Right ventricle myocardium inferior (tissue), 1 donor: ENCODE measurements at places on chromosomes 1 and 21.

- no peak for DNase-seq
Observed at GRCh38 chr1:37372711-37373110, 101.7 kb upstream of the ZC3H12A start.

DNA sequence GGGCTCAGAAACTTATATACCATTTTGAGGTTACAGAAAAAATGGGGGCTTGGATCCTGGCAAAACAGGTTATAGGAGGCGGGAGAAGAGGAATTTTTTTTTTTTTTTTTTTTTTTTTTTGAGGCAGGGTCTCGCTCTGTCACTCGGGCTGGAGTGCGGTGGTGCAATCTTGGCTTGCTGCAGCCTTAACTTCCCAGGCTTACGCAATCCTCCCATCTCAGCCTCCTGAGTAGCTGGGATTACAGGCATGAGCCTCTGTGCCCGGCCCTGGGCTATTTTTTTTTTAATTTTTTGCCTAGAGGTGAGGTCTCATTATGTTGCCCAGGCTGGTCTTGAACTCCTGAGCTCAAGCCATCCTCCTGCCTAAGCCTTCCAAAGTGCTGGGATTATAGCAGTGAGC, 24.7 kb downstream of the MROH7 start:
- no peak for DNase-seq

GRCh38 chr1:156608981-156609380, 7.7 kb upstream of the GPATCH4 start:
- DNase-seq = no peak

- no peak for DNase-seq
Observed at GRCh38 chr1:247681288-247681897, 1.9 kb upstream of the OR13G1 start.

GRCh38 chr1:235516862-235517446, 12.7 kb upstream of the B3GALNT2 start:
- DNase-seq = no peak

DNA sequence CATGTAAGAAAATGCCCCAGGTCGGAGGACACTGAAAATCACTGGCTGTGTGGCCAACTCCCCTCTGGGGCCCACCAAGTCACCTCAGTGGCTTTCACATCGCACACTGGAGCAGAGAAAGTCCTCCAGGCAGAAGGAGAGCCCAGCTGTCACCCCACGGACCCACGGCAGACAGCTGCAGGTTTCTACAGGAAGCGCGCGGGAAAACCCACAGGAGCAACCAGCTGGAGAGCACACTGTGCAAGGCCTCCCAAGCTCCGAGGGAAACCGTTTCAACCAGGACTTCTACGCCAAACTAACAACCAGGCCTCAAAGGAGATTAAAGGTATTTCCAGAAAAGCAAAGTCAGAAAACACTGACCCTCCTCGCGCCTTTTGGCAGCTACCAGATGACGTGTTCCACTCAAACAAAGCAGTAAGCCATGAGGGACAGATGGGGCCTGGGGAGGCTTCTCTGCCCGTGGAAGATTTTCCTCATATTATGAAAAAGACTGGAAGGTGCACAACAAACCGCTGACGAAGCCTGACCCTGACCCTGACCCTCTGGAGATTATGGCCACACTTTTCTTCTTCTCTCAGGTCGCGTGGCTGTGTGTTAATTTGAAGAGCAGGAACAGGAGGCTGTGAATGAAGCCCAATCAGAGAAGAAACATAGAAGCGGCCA, 21.0 kb downstream of the WDR4 start:
- DNase-seq = peak; percentile 53

- DNase-seq = no peak
Observed at GRCh38 chr1:44411861-44412260, 6.8 kb downstream of the RNF220 start.

DNA sequence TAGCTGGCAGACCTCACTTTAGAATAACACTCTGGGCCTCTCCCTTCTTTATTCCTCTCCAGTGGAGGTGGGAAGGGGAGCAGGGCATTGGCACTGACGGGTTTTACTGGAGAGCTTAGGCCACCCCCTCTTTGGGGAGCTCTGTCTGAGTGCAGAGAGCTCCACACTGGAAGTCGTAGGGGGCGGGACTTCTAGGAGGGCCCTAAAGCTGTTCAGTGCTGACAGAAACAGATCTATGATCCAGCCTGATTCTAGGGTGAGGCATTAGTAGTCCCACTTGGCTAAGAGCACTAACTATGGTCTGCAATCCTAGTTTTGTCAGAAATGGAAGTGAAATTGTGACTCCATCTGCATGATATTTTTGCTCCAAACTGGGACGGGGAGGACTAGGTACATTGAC, 138.7 kb downstream of the MIS18A start:
- no peak for DNase-seq

DNA sequence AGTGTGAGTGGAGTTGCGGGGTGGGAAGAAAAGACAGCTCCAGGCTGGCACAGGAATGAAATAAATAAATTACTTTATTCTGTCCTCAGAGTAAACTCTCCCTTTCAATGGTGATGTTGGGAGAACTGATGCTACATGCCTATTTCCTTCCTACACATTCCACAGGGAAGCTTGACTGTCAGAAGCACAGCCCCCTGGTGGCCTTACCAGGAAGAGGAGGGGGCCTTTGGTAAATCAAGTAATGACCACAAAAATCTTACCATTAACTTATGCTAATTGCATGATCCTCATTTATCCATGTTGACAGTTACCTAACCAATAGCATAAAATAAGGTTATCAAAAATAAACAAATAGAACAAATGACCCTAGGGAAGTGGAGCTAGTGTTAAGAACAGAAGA, 605.0 kb upstream of the PKN2 start:
- DNase-seq = no peak
